ENCODE measurements at places on chromosomes 6 and 20.
A peak's percentile ranks its signal among the peaks of the same experiment; 100 is the strongest.

- DNase-seq = no peak
Measured at GRCh38 chr6:45229416-45229815, 98.7 kb upstream of the RUNX2 start.

GRCh38 chr6:33988121-33989015 is 157.5 kb downstream of the GRM4 start:
- no peak for DNase-seq

- no peak for DNase-seq
Measured at GRCh38 chr6:107689951-107690642, 134.0 kb downstream of the SCML4 start.

DNA sequence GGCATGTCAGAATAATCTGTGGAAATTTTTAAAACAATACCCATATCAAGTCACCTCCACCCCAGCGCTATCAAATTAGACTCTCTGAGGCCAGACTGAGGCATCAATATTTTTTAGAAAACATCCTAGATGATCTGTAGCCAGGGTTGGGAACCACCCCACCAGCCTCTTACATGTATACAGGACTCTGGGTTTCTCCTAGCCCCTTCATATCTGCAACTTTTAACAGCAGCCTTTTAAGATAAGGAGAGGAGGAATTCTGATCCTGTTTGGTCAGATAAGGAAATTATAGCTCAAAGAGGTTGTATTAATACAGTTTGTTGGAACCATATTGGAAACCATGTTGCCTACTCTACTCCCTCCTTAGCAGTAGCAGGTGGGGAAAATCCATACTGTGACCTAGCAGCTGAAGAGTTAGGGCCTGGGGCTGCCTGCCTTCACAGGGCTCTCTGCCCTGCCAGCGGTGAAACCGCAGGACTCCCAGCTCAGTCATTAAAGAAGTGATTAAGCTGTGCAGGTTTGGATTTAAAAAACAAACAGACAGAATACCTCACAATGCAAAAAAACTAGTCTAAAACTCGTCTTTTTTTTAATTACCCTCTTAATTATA is 30.0 kb downstream of the BRPF3 start:
- DNase-seq = no peak

DNA sequence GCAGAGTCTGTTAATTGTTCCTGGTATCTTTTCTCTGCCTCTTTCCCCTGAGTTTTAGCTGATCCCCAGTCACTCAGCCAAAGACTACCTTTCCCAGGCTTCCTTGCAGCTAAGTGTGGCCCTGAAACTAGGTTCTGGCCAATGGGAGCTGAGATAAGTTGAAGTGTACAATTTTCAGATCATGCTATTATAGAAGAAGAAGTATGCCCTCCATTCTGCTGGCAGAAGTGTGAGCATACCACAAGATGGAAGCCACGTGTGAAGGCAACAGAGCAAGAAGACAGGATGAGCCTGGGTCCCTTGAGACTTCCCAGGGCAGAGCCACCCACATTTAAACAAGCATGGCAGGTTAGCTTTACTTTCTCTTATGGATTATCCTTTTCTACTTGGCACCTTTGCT is 273.2 kb downstream of the HIVEP2 start:
- no peak for DNase-seq

DNA sequence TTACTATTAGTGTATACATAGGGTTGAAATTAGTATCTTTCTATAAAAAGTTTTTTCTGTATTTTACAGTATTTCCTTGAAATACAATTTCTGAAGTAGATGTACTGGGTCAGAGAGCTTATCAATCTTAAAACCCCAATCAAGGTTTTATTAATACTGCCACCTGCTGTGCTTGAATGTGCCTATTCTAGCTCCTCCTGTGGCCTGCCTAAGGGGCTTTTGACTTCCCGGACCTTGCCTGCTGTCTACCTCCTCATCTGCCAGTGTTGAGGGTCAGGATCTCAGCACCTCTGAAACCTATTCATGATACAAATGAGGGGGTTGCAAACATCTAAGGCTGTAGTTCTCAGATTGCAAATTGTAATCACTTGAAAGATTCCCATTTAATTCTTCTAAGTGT is 9.2 kb downstream of the PACRG start:
- DNase-seq = no peak

GRCh38 chr20:11235058-11235457 is 561.3 kb upstream of the JAG1 start:
- peak; percentile 45 for DNase-seq

DNA sequence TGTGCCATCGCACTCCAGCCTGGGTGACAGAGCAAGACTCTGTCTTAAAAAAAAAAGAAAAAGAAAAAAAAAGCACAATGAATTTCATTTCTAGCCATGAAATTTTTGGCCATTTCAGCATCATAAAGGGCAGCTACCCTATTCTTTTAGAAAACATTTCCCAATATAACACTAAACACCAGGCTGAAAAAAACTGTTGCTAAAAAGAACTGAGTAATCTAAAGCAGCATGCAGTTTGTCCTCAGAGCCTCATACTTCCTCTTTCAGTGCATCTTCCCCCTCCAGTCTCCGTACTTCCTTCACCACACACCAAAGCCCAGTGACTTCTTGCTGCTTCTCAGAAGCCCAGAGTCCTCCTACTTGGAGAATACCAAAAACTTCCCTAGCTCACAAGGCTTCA is 5.6 kb upstream of the IFNGR1 start:
- no peak for DNase-seq

DNA sequence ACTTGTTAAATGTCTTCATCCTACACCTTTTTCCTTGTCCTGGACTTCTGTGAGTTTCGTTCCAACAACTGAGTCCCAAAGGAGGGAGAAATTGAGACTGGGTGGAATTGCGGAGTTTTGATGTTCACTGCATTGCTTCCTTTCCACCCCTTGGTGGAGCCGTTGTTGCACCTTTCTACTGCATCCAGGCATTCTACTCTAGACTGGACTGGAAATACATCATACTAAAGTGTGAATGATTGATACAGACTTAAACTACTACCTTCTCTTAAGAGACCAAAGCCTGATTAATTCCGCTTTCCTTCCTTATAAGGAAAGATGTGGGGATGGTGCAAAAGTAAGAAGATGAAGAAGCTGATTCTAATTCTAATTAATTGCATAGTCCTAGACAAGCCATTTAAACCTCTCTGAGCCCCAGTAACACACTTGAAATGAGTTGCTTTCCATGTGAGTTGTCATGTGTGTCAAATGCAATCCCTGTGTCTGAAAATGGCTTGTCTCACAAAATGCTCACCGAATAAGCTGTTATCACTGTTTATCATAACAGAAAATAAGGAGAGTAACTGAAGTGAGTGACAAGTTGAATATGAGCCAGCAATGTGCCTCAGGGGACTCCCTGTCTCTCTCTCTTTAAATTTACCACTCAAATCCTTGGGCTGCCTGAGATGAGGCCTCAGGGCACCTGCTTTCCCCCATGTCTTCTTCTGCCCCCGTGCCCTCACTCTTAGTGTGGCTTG is 338.3 kb upstream of the CHD6 start:
- peak; percentile 65 for DNase-seq

GRCh38 chr6:31622684-31623091 is 2.2 kb downstream of the PRRC2A start:
- DNase-seq = no peak

DNA sequence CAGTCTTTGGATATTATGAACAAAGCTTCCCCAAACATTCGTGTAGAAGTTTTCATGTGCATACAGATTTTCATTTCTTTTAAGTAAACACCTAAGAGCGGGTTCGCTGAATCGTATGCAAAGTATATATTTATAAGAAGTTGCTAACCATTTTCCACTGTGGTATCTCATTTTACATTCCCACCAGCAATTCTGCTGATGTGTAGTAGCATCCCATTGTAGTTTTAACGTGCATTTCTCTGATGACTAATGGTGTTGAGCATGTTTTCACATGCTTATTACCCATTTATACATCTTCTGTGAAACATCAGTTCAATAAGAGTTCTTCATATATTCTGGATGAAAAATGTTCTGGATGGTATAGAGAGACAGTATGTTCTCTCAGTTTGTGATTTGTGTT is 97.4 kb downstream of the IYD start:
- no peak for DNase-seq

- DNase-seq = peak; percentile 75
Measured at GRCh38 chr6:89610149-89610642, 28.4 kb downstream of the LYRM2 start.

- DNase-seq = no peak
Measured at GRCh38 chr6:73079978-73080377, 145.3 kb downstream of the KHDC1L start.

GRCh38 chr20:64062276-64062595 is 762 bp upstream of the TCEA2 start:
- DNase-seq = no peak

- DNase-seq = no peak
Measured at GRCh38 chr20:61868466-61869090, 197.1 kb downstream of the TAF4 start.

- no peak for DNase-seq
Measured at GRCh38 chr6:151067684-151068596, 171.8 kb upstream of the AKAP12 start.

DNA sequence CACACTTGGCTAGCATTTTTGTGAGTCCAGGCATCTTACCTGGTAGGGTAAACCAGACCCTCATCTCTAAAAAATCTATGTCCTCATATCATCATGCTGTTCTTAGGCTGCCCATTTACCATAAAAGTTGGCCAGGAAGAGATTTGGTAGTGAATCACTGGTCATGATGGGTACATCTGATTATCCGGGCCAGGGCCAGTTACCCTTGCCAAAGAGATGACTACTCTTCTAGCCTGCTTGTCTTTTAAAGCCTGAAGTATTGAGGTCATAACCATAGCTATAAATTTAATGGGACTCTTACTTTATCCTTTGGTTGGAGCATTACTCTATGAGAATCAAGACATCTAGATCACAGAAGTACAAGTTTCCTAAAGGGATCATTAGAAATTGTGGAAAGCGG is 276.8 kb downstream of the TENT5A start:
- DNase-seq = no peak

Measured in iPS-NIHi11 (cell line).